CD4-positive, alpha-beta T cell treated with Interleukin-17A for 4 hours (primary cell): ENCODE measurements at places on chromosomes 13 and 19.

DNA sequence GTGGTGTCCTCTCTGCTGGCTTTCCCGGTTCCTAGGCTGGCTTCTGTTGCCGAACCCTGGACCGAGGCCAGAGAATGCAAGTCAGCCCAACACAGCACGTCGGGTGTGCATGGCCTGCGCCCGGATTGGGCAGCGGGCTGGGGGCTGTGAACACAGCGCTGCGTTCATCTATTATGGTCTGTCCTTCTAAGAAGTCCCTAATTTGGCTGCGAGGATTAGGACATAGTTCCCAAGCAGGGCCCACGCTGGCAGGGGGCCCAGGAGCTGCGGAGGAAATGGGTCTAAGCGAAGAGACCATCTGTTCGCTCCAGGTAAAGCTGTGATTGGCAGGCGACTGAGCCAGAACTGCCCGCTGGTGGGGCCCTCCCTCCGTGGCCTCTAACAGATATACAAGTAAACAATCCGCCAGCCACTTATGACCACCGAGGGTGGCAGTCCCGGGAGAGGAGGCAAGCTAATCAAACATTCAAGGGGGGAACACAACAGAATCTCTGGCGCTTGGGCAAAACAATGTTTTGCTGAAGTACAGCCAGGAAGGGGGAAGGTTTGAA is 6.0 kb downstream of the SYCE2 start:
- DNase-seq, result no peak

DNA sequence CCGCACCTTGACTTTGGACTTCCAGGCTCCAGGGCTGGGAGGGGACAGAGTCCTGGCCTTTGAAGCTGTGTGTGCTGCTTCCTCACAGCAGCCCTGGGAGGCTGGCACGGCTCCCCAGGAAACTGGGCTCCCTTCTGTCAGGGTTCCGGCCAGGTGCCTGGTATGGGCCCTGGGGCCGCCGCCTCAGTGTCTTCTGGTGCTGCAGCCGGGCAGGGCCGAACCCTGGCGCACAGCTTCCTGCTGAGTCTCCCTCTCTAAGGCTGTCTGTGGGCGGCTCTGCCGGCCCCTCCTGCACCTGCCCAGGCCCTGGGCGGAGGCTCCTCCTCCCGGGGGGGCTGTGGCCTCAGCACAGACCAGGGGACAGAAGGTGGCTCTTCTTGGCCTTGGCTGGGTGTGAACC is 32.4 kb downstream of the GPX4 start:
- DNase-seq, result no peak

DNA sequence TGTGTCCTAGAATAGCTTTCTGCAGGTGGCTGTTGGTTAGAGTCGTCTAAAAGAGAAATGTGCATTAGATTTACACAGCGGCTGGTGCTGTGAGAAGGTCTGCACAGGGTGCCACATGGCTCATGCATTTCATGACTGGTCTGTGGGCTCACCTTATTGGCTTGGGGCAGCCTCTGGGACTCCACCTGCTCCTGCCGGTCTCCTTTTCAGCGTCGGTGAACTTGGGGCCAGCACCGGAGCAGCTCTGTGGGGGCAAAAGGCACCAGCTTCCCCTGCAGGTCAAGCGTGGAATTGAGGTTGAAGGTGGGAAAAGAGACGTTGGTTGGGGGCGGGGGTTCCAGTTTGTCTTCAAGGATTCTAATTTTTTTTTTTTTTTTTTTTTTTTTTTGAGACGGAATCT is 3.1 kb upstream of the PNMA8C start:
- DNase-seq, result no peak

- DNase-seq, result no peak
Observed at GRCh38 chr13:74006666-74007065, 127.5 kb downstream of the KLF12 start.

- no peak for DNase-seq
Observed at GRCh38 chr13:67642657-67643056, 412.5 kb upstream of the PCDH9 start.
